WTC11 (cell line): ENCODE measurements at places on chromosomes 4 and X.
A peak's percentile ranks its signal among the peaks of the same experiment; 100 is the strongest.

GRCh38 chr4:138948918-138949317 is 66.7 kb upstream of the NOCT start:
- no peak for DNase-seq

DNA sequence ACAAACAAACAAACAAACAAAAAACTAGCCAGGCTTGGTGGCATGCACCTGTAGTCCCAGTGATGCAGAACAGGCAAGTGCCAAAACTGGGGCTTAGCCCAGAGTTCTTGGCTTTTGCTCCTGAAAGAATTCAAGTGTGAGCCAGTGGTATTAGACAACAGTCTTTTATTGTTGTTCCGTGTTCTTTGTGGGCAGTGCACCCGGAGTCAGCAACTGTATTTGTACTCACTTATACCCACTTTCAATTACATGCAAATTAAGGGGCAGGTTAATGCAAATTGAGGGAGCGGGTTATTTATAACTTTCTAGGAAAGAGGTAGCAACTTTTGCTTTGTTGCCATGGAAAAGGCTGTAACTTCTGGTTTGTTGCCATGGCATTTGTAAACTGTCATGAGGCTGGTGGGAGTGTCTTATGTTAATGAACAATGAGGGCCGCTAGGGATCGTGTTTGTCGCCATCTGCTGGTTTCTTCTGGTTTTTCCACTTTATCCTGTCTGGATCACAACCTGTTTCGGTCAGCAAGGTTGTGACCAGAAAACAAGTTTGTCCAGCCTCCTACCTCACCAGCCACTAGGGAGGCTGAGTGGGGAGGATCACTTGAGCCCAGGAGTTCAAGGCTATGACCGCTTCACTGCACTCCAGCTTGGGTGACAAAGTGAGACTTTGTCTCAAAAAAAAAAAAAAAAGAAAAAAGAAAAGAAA is 88.8 kb upstream of the ESX1 start:
- DNase-seq, result peak; percentile 59

GRCh38 chr4:161642708-161643107 is 521.1 kb downstream of the FSTL5 start:
- DNase-seq, result no peak

DNA sequence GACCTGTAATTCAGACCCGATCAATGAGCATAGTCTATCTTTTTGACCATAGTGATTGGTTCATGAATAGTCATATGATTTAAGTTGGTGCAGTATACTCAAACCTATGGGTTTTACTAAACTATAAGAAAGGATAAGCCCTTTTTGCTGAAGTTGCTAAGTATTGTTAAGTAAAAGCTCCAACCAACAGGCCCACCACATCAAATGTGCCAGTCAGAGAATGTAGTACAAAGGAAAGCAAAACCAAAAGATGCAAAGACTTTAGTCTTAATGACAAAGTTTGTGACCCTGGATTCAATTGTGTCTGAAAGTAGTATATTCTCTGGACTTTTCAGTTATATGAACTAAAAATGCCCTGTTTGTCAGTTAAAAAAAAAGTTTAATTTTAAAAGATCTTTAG is 208.1 kb upstream of the TET2 start:
- DNase-seq, result no peak

- peak; percentile 13 for DNase-seq
These were observed 181.4 kb upstream of the RBPJ start for GRCh38 chr4:26139310-26139924.

GRCh38 chr4:52192721-52193135 is 141.6 kb downstream of the SPATA18 start:
- no peak for DNase-seq

- no peak for DNase-seq
These were observed 212.2 kb downstream of the LDB2 start for GRCh38 chr4:16686195-16686594.

DNA sequence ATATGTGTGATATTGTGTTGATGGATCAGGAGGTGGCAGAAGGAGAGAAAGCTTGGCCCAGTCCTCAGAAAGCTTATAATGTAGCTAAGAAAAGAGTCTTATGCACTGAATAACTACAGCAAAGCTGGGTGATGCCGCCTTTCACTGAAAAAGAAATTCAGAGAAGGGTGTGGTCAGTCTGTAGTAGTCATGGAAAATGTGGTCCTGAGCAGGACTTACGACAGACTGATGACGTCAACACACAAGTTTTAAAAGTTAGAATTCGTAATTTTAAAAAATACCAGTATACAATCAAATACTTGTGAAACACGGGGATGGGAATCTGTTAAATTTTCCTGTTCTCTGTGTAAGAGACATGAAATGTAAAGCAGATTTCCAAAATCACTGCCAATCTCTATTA is 87.0 kb upstream of the RAPGEF2 start:
- no peak for DNase-seq

DNA sequence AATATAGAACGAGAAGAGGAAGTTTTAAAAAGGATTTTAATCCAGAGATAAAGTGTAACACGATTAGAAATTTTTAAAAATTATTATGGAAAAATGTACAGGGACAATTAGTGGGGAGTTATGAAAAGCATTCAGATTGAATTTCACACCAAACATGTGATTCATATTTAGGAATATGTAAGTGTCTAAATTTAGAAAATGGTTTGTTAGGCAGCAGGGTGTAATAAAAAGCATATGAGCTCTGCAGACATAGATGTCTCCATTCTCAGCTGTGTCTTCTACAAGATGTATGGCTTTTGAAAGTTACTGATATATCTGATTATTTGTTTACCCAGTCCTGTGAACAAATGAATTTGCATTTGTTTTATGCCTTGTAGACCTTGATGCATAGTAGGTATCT is 638.9 kb upstream of the AGA start:
- DNase-seq, result no peak

- DNase-seq, result no peak
These were observed 19.4 kb downstream of the RPS6KA6 start for GRCh38 chrX:84168574-84168973.

GRCh38 chr4:7200801-7201200 is 8.5 kb downstream of the SORCS2 start:
- DNase-seq, result no peak

- DNase-seq, result no peak
These were observed 799.6 kb upstream of the DIAPH2 start for GRCh38 chrX:95885074-95885473.

DNA sequence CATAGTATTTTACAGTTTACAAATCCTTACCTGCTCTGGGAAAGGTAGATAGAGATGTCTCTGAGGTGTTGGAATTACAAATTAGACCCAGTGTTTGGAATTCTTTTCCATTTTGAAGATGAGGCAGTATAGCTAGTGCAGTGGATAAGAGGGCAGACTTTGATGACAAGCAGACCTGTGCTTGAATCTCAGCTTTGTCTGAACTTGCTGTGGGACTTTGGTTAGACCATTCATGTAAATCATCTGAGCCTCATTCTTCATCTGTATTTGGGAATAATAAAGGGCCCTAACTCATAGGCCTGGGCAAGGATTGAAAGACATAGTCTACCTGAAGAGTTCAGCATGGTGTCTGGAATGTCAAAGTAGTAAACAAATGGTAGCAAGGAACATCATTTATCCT is 77.2 kb upstream of the BOD1L1 start:
- no peak for DNase-seq

GRCh38 chr4:7756561-7757355 is 182.9 kb downstream of the AFAP1 start:
- no peak for DNase-seq

GRCh38 chrX:109299091-109299490 is 182.8 kb downstream of the GUCY2F start:
- no peak for DNase-seq

GRCh38 chrX:143296521-143296920 is 220.8 kb downstream of the SPANXN3 start:
- no peak for DNase-seq

DNA sequence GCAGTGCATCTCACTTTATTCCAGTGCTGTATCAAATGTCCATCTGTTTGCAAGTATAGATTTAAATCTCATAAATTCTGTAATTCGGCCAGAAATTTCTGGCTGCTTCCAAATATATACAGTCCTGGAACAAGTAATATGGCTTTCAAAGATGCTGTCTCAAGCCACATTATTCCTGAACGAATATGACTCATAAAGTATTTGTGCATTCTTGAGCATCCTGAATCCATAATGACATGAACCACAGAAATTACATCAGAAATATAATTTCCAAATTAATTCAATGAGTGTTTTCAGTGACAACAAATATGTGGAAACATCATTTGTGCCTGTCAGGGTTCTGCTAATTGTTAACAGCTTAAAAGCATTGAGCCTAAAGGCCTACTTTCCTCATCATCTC is 140.9 kb upstream of the HPGD start:
- no peak for DNase-seq

DNA sequence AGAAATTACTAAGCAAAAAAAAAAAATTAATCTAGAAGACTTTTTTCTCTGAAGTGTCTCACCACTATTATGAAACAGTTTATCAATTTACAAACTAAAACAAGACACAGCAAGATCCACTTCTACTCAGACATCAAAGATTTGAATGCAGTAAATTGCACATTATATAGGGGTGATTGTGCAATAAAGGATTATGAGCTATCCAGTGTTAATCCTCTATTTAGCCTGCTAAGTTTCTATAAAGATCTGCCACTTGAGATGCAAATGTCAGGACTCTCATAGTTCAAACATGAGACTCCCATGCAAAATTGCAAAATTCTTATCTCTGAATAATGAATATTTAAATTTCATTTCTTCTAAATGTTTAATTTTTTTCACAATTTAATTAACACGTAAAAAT is 2.2 kb downstream of the TECRL start:
- no peak for DNase-seq

- DNase-seq, result peak; percentile 62
These were observed 315.6 kb downstream of the GPAT3 start for GRCh38 chr4:83851261-83852084.

DNA sequence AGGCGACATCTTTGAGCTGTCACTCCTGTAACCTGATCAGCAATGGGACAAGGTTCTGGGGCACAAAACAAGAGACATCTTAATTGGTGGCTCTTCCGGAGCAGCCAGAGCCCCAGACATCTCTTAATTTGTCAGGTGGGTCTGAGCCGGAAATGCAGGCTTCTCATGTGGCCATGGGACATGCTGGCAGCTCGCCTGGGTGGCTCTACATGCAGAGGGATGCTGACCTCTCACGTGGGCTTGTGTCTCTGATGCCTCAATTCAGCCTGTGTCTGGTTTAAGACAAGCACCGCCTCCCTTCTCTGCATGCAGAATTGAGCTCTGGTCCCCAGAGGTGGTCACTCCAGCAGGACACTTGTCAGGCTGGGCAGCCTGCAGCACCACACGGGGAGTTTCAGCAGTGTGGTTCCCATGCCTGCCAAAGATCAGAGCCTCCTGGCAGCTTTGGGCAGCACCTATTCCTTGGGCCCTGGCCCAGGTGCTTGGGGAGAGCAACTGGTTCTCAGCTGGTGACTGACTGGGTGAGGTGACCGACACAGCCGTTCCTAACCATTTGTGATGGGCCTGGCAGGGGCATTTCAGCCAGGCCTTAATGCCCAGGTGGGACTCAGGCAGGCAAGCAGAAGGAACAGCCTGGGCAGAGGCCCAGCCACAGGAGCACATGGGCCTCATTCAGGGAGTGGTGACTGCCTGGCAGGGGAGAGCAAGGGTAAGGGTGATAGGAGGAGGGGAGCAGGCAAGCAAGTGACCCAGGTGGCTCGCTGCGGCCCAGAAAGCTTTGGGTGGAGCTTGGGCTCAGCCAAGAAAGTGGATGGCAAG is 53.4 kb downstream of the HMX1 start:
- DNase-seq, result peak; percentile 4

GRCh38 chr4:4781936-4782707 is 77.3 kb upstream of the MSX1 start:
- DNase-seq, result no peak

DNA sequence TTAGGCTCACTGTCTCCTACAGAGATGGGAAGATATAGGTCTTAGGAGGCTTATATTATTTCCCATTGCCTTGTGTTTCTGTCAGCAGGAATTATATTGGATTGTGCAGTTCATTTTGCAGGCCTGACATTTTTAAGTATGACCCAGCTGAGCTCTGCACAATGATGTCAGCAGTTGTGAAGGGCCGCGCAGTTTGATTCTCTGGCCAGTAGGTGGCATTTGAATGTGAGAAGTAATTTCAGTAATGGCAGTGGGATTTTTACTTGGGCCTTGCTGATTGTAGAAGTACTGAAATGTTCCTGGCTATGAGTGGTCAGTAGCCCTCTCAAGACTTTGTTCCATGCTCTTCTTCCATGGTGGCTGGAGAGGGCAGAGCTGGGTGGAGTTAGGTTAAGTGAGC is 247.2 kb upstream of the MTMR8 start:
- peak; percentile 17 for DNase-seq

DNA sequence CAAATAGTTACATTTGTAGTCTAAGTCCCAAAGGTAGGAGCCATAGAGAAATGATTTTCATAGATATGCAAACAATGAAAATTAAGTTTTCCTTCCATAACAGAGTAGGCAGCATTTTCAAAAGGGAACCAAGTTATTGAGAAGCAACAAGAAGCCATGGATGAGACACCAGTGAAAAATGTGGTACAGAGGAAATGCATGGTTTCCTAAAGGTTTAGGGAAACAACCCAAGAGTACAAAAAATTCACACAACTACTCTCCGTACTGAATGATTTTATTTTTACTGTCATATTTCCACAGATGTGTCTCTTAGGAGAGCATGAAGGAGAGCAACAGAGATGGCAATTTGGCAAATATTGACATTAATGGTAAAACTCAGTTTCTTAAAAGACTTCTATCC is 1408.9 kb upstream of the PCDH7 start:
- DNase-seq, result no peak

GRCh38 chr4:14069886-14070285 is 442.4 kb upstream of the BOD1L1 start:
- DNase-seq, result no peak

DNA sequence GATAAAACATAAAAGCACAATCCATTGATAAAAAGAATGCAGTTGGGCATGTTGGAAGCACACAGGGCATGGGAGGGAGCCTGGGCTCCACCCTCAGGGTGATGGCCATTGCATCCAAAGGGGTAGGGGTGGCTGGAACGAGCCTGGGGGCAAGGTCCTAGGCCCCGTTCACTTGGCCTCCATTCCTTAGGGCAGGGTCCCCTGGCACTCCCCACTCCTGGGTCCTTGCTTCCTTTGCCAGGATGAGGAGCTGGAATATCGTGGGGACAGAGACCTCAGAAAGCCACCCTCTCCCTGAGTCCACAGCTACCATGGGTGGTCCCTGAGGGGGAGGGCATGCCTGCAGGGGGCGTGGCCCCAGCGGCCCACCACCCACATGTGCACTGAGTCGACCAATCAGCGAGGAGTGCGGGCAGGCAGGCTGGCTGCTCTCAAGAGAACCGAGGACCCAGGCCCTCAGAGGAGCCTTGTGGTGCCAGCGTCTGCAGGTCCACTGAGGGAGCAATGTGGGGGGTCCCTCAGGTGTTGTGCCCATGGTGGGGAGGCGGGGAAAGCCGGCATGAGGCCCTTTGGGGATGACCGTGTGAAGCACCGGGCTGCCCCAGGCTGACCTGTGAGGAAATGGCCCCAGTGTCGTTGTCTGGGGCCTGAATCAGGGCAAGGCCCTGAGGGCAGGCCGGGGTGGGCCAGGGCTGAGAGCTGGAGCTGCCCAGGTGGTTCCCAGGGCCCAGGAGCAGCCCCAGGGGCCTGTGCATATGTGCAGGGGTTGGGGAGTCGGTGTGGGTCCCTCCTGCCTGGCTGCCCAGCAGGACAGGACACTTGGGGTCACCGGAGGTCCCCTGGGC is 78.6 kb upstream of the AMELX start:
- no peak for DNase-seq
